ENCODE measurements at places on chromosomes 2 and 18. TPM values are rescaled to one million over a fixed set of nuclear protein-coding genes. Genes with fewer than 3 reads are reported as not detected.

Gene MC4R
- 0.66 TPM for total RNA-seq

Gene TNFAIP6
- 7.5 TPM for total RNA-seq

Gene SP110
- 14.5 TPM for total RNA-seq

Gene ABCG8
- not detected for total RNA-seq

Gene TMEM178A
- total RNA-seq: 5.0 TPM

Gene MORN2
- total RNA-seq: 9.9 TPM

Gene C2orf78
- not detected for total RNA-seq

Gene POLR1A
- total RNA-seq: 17.3 TPM

Gene TTN
- total RNA-seq: 10.0 TPM

Gene CHRND
- total RNA-seq: not detected

DNA sequence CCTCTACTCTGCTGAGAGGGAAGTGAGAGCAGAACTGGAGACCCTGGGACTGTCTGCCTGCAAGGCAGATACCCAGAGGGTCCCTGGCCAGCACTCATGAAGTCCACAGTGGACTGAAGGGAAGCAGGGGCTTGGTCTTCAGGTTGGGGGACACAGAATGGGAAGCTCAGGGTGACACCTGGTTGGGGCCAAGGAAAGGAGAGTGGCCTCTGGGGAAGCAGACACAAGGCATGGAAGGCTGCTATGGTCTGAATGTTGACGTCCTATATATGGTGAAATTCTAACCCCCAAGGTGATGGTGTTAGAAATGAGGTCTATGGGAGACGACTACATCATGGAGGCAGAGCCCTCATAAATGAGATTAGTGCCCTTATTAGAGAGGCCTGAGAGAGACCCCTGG lies 69.3 kb downstream of the MRO start:
- DNase-seq: no peak

DNA sequence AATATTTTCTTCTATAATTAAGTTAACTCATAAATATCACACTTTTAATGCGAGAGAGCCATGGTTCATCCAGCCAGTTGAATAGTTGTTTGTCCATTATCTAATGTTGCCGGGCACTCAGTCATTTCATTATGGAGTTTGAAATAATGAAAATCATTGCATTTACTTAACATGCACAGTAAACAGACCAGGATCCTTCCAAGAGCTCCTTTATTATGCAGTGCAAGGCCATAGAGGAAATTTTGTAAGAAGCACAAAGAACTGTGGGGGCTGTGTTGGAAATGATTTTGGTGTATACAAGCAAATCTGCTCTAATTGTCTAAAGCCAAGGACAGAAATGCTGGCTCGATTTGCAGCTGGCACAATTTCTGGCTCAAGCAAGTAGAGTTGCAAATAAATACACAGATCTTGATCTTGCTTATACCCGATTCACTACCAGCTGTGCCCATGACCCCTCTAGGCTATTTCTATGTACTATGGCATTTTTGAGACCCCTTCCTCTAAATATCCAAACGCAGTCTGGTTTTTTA lies 400.3 kb upstream of the HNRNPA3 start:
- DNase-seq: no peak

- DNase-seq: no peak
These were observed 8.1 kb downstream of the MARS2 start for GRCh38 chr2:197713271-197713670.

- no peak for DNase-seq
These were observed 80.2 kb downstream of the EFEMP1 start for GRCh38 chr2:55843096-55843993.

DNA sequence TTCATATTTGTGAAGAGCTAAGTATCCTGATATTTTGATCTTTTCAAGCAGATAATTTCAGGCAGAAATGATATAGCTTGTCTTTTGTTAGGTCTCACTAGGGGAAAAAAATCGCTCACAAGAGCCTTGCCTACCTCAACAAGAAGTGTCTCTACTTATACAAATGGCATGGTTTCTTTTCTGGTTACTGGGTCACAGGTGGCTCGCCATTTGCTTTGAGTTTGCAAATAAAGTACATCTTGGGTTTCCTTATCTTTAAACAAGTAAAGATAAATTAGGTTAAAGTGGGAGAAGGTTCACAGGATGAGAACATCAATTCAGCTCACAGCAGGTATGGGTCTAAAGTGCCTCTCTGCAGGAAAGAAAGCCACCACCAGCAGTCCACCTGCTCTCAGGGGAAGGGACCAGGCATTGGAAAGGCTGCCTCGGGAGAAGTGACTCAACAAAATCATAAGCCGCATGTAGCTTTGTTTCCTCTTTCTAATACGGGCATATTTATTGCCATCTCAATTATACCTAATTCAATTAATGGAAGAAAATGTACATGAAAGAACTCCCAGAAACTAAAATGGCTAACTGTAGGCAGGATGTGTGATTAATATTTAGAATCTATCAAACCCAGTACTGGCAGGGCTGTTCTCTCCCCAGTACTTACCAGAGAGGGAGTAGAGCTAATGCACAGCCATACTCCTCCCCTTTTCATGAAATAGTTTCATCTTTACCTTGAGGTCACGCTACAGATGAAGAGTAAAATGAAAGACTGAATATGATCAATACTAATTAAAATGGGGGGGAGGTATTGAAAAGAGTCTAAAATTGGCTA lies 28.3 kb downstream of the CDC42EP3 start:
- DNase-seq: no peak

DNA sequence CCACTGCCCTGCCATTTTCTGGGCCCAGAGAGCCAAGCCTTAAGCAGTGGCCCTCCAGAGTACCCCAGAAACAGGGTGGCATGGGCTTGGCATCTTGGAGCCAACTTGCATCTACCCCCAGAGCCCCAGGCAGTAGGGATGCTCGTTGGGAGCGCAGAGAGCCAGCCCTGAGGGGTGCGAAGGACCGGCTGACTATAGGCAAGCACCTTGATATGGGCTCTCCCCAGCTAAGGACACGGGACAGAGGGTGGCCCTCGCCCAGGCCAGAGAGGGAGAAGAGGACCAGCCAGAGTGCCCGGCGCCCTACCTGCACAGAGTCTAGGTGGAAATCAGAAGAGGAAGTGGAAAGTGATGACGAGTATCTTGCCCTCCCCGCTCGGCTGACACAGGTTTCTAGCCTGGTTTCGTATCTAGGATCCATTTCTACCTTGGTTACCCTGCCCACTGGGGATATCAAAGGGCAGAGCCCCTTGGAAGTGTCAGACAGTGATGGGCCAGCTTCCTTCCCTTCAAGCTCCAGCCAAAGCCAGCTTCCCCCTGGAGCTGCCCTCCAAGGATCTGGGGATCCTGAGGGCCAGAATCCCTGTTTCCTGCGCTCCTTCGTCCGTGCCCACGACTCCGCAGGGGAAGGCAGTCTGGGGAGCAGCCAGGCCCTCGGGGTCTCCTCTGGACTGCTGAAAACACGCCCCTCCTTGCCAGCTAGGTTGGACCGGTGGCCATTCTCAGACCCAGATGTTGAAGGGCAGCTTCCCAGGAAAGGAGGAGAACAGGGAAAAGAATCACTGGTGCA lies 16.2 kb downstream of the CEP68 start:
- DNase-seq: no peak

DNA sequence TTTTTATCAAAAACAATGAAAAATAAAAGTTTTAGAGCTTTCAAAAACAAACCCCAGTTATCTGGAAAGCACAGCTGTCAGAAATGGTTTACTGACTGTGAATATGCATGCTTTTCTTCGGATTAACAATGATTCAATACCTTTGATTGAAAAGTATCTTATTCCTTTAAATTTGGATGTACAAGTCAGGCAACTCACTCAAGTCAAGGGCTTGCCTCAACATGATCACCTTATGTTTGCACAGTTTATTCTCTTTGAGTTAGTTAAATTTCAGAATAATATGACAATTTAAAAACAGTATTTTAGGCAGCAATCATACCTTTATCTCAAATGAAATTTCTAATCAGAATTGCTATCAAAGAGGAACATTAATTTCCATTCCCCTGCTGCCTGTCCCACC lies 108.8 kb upstream of the FOSL2 start:
- no peak for DNase-seq

DNA sequence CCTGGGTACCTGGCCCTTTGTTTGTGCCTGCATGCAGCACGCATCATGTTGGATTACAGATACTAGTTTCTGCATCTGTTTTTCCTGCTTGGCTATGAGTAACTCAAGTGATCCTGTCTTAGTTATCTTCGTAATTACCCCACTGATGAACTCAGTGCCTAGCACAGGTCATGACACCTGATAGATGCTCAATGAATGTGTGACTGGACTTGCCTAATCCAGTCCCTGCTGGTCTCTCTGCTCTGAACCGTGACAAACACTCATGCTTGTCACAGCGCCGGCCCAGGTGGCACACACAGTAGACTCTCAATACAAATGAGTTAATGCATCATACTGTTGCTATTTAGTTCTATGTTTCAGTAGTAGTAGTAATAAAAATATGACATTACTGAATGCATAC lies 31.2 kb upstream of the NTSR2 start:
- no peak for DNase-seq

DNA sequence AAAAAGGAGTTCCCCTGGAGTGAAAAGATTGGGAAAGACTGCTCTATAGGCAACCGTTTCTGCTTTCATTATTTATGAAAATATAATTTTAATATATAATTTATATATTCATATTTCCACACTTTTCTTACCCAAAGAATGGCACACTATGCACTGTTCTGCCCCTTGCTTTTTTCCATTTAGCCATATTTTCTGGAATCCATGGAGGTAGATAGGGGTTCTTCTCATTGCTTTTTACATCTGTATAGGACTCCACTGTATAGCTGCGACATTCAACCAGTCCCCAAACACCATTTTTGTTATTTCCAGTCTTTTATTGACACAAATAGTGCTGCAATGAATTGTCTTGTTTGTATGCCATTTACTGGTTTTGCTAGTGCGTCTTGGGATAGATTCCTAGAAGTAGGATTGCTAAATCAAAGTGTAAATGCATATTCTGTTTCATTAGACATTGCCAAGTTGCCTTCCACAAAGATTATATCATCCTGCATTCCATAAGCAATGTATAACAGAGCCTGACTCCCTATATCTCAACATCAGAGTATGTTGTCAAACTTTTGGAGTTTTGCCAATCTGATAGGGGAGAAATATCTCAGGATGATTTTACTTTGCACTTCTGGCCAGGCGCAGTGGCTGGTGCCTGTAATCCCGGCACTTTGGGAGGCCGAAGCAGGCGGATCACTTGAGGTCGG lies 26.6 kb upstream of the TCF7L1 start:
- DNase-seq: no peak

GRCh38 chr2:155810411-155810810 lies 522.1 kb downstream of the NR4A2 start:
- DNase-seq: no peak

- no peak for DNase-seq
These were observed 116.5 kb upstream of the DLX2 start for GRCh38 chr2:172219201-172219600.

DNA sequence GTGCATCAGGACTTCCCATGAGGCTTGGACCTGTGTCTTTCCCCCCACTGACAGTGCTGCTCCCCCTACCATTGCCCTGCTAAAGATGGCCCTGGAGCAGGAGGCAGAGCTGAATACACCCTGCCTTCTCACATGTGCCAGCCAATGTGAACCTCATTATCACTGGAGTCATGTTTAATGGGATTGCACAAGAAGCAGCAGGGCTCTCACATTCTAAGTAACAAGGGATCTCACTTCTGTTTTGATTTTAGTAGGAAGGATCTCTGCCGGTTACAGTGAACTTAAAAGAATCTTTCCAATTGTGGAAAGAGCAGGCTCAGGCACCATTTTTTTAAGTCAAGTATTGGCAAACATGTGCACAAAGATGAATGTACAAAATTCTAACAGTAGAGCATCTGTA lies 322.1 kb upstream of the MEX3C start:
- peak; percentile 62 for DNase-seq

- DNase-seq: no peak
These were observed 78.2 kb downstream of the PTGR3 start for GRCh38 chr18:75130591-75131328.

DNA sequence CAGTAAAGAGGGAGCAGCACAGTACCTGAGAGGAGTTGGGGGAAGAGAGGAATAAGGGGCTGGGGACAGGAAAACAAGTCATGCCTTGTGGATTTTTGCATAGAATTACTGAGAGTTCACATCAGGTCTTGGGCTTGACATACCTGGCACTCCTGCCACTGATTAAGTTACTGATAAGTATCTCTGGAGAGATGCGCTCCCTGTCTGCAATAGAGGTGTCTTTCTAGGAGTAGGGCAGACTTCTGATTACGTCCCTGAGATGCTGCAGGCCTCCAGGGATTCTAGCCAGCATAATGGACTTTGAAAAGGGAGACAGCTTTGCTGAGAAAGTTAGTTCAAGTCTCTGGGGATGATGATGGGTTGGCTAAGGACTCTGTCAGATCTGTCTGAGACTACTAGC lies 69.4 kb downstream of the CHRNA1 start:
- DNase-seq: no peak

Data from esophagus muscularis mucosa (tissue), 4 donors.